ENCODE measurements at places on chromosomes 11 and 22.

DNA sequence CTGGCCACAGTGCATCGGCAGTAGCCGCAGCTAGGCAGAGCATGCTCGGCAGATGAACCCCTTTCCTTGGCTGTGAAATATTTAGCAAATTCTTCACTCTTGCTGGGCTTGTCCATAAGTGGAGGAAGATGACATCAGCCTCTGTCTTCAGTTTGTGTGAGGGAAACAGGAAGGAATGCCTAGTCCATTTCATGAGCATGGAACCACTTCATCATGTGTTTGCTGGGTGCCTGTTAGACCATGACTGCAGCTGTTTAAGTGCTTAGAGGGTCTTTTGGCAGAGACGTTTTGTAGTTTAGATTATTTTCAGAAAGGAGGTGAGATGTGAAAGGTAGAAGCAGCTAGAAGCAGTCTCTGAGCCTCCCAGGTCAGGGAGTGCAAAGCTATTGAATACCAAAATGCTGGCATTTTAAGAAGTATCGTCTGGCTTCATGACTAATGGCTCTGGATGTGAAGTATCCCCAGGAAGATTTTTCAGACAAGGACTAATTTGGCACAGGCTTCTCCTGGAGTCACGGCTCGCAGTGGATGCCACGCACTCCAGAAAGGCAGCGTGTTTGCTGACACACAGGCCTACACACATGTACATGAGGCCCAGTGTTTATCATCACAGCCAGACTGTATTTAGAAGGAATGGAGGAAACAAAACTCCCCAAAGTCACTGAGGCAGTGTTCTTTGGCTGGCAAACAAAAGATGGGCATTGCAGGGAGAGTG, 43.1 kb upstream of the GRAMD1B start:
- DNase-seq, result no peak

DNA sequence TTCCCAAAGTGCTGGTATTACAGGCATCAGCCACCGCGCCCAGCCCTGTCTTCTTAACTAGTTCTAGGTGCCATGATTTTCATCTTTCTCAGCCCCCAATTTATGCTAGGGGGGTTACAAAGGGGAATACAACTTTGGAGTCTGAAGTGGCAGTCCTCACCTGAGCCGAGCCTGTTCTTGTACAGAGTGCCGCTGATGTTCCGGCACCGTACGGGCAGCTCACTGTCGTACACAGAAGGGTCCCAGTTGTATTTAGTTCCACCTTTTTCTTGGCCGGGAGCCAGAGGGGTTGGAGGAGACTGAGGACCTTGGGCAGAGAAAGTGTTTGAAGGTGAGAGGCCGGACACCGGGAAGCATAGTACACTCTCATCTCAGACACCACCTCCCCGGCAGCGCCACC, 7.3 kb downstream of the DEAF1 start:
- DNase-seq, result no peak

- peak; percentile 62 for DNase-seq
Observed at GRCh38 chr11:85595285-85595884, 31.8 kb downstream of the DLG2 start.

- DNase-seq, result no peak
Observed at GRCh38 chr22:23786261-23786710, 480 bp upstream of the SMARCB1 start.

- DNase-seq, result peak; percentile 38
Observed at GRCh38 chr11:128339792-128340191, 247.6 kb downstream of the ETS1 start.

DNA sequence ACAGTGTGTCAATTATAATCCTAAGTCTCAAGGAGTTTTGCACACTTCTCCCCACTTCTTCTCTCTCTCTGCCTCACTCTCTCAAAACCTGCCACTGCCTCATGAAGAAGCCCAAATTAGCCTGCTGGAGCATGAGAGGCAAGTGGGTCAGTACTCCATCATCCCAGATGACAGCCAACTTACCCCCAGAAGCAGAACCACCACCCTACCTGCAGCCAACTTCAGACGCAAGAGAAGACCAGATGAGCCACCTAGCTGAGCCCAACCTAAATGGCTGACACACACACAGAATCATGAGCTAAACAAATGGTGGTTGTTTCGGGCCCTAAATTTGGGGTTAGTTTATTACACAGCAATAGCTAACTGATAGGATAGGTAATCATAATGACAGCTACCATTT, 61.2 kb downstream of the CD82 start:
- no peak for DNase-seq

DNA sequence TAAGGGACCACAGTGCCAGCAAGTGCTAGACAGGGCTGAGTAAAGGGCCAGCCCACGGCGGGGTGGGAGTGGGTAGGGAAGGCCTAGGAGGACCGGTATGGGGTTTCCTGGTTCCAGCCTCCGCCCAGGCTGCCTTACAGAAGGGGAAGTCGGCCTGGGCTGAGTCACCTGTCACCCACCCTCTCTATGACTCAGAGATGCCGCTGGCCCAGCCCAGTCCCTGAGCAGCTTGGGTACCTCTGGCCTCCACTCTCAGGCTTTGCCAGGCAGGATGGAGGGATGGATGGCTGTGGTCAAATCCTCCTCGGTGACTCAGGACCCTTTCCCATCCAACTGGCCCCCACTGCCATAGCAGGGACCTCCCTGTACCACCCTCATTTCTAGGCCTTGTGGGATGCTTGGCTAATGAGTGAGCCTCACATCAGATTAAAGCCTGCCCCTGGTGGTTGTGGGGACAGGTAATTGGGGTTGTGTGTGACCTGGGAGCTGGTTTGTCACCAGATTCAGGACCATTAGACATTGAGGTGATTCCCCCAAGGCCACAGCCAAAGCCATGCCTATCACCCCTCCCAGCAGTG, 13.9 kb downstream of the SLC35E4 start:
- peak; percentile 52 for DNase-seq
